Thyroid gland (tissue), 4 donors: ENCODE measurements at places on chromosomes 3 and 15. TPM values are rescaled to one million over a fixed set of nuclear protein-coding genes. Genes with fewer than 3 reads are reported as not detected.
A peak's percentile ranks its signal among the peaks of the same experiment; 100 is the strongest.

The SLC22A13 gene
- 0.56 TPM for total RNA-seq

The ACY1 gene
- total RNA-seq: 98.1 TPM

The HYPK gene
- 23.4 TPM for total RNA-seq

The PIK3CB gene
- 90.0 TPM for total RNA-seq

- no peak for DNase-seq
Observed at GRCh38 chr15:70031261-70031660, 66.5 kb downstream of the TLE3 start.

DNA sequence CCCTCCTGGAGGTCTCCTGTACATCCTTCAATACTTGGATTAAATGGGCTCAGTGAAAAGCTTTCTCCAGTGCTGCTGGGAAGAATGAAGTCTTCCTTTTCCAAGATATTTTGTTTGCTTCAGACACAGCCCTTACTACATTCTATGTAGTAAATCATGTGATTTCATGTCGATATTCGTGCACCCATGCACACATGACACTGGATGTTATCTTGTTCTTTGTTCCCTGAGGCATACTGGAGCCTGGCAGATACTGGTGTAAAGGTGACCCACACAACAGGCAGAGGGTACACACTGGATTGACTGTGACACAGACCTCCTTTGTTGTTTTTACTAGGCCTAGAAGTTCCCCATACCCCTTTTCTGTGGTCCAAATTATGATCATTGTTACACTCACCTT lies 40.3 kb upstream of the ATP2C1 start:
- DNase-seq: no peak

GRCh38 chr15:97692301-97693015 lies 268.0 kb upstream of the ARRDC4 start:
- DNase-seq: no peak

GRCh38 chr3:11034309-11034985 lies 41.9 kb downstream of the SLC6A1 start:
- no peak for DNase-seq

GRCh38 chr15:95300958-95301357 lies 1029.5 kb upstream of the NR2F2 start:
- no peak for DNase-seq

- no peak for DNase-seq
Observed at GRCh38 chr15:72156928-72157327, 38.7 kb downstream of the SENP8 start.

DNA sequence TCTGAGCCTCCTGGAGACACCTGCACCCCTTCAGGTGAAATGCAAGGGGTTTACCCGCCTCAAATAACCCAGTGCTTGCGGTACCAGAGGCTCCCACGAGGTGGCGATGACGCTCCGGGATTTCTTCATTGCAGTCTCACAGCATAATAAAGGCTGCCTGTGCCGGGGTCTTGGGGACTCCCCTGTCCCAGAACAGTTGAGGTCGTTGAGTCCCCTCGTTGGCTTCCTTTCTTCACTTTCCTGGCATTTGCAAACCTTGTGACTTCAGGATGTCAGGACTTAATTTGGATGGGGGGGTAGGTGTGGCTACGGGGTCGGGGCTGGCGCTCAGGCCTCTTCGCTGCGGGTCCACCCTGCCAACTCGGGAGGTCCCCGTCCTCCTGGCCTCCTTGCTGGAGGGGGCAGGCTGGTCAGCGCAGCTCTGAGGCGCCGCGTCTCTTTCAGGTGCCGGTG lies 1.3 kb downstream of the GNAT1 start:
- peak; percentile 74 for DNase-seq

- no peak for DNase-seq
Observed at GRCh38 chr3:71689291-71689690, 35.9 kb downstream of the EIF4E3 start.

GRCh38 chr3:25040748-25041147 lies 387.3 kb upstream of the RARB start:
- DNase-seq: no peak

- DNase-seq: no peak
Observed at GRCh38 chr15:88161636-88162035, 94.9 kb downstream of the NTRK3 start.

DNA sequence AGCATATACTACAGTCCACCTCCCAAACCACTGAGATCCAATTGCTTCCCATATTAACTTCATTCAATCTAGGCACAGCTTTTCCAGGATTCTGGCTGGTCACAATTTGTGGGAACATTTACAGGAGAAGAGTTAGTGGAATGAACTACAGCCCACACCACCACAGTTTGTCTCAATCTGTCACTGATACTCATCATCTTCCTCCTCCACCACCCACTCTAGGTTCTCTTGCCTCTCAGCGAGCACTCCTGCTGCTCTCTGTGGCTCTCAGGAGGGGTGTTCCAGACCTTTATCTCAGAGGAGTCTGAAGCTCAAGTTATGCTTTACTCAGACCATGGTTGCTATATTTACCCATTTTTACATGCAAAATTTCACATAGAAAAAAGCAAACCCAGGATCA lies 25.9 kb upstream of the PLA2G4D start:
- no peak for DNase-seq

DNA sequence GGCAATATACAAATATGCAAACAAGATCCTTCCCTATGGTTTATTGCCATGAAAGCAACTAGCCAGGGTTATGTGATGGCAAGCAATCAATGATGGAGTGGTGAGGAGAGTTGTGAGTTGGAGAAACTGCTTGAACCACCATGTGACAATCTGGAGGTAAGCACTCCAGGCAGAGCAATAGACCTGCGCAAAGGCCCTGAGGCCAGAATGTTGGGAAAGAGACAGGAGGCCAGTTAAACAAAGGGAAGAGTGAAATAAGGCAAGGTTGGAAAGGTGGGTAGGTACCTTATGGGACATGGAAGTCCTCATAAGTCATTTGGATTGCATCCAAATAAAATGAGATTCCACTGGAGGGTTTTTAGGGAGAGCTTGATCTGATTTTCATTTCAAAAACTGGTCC lies 80.0 kb upstream of the WNT5A start:
- DNase-seq: no peak

- DNase-seq: no peak
Observed at GRCh38 chr15:81184188-81184587, 12.5 kb upstream of the IL16 start.
